ENCODE measurements at places on chromosomes 11 and 22.

GRCh38 chr11:27471589-27472397 is 797 bp downstream of the LGR4 start:
- DNase-seq, result peak; percentile 46

GRCh38 chr11:3957437-3957836 is 102.0 kb downstream of the STIM1 start:
- no peak for DNase-seq

- peak; percentile 63 for DNase-seq
Observed at GRCh38 chr11:11732116-11732515, 109.7 kb upstream of the USP47 start.

DNA sequence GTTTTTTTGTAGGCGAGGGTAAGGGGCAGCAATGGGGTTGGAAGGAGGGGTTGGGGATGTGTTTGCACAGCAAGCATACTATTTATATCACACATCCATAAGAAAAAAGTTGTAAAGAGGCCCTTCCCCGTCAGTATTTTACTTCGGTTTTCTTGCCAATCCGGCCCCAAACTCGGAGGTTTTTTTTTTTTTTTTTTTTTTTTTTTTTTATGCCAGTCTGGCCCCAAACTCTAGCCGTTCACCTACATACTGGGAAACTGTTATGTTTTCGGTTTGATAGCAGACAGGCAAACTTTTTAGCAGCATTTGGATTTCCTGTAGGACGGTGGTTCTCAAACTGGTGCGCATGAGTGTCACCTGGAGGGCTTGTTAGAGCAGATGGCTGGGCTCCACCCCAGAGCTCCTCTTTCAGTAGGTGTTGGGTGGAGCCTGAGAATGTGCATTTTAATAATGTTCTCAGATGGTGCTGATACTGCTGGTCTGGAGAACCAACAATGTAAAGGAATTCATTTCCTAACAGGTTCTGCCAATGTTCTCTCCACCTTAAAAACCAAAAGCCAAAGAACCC is 76.5 kb upstream of the ZBED5 start:
- no peak for DNase-seq

GRCh38 chr11:35491231-35491871 is 34.1 kb downstream of the PAMR1 start:
- peak; percentile 91 for DNase-seq

- no peak for DNase-seq
Observed at GRCh38 chr11:1211838-1212237, 11.0 kb upstream of the MUC5B start.

GRCh38 chr22:45535290-45535689 is 32.6 kb downstream of the FBLN1 start:
- no peak for DNase-seq

DNA sequence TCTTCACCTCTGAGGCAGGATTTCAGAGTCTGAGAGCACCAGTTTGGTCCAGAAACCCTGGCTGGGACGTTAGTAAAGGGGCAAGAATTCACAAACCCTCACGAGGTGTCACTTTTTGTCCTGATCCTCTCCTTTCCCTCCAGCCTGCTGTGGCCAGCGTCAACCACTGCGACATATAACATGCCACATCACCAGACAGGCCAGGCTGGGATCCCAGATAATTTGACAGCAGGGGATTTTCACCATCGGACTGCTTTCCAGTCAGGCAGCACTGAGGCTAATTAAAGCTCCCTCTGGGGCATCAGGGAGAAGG is 36.8 kb upstream of the RBFOX2 start:
- DNase-seq, result no peak

- DNase-seq, result no peak
Observed at GRCh38 chr11:110921742-110922521, 209.7 kb upstream of the ARHGAP20 start.

DNA sequence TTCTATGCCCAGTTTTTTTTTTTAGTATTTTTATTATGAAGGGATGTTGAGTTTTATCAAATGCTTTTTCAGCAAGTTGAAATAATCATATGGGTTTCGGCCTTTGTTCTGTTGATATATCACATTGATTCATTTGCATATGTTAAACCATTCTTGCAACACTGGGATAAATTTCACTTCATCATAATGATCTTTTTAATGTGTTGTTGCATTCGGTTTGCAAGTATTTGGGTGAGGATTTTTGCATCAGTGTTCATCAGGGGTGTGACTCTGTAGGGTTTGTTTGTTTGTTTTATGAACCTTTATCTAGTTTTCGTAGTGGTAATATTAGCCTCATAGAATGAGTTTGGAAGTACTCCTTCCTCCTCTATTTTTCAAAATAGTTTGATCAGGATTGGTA is 103.5 kb downstream of the TTC28 start:
- no peak for DNase-seq

DNA sequence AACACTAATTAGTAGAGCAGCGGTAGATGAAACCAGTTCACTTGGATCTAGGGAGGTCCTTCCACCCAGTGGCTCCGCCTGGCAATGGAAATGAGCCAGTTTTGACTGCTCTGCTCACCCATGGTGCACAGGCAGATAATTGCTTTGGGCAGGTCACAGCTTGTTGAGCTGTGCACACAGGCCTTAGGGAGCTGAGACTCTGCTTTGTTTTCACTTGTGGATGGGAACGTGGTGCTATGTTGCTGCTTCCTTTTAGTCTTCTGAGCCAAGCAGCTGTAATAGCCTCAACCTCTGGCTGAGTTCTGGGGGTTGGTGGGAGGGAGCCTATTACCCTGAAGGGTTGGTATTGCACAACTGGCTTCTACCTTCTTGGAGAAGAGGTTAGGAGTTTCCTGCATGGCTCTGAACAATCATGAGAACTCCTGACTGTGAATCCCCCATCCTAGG is 262.3 kb upstream of the MTNR1B start:
- DNase-seq, result no peak

DNA sequence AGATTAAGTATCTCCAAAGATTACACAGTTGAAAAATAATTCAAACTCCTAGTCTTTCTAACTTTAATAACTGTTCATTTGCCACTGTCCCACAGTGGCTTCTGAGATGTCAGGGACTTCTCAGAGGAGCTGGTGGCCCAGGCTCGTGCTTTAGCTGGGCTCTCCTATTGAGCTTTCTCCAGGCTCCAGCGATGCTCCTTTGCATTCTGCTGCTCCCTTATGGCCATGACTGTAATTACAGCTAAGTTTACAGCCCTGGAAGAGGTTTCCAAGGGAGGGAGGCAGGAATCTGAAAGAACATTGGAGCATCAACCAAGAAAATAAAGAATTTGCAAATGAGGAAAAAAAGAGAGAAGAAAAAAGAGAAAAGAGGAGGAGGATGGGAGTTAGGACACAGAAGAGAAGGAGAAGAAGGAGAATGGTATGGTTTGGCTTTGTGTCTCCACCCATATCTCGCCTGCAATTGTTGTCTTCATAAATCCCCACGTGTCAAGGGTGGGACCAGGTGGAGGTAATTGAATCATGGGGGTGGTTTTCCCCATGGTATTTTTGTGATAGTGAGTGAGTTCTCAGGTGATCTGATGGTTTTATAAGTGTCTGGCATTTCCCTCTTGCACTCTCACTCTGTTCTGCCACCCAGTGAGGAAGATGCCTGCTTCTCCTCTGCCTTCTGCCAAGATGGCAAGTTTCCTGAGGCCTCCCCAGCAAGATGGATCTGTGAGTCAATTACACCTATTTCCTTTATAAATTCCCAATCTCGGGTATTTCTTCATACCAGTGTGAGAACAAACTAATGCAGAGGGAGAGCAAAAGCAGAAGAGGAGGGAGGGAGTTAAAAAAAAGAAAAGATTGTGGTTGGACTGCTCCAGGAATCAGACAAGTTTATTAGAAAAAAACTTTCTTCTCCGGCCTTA is 857.0 kb downstream of the KCNA4 start:
- peak; percentile 81 for DNase-seq

DNA sequence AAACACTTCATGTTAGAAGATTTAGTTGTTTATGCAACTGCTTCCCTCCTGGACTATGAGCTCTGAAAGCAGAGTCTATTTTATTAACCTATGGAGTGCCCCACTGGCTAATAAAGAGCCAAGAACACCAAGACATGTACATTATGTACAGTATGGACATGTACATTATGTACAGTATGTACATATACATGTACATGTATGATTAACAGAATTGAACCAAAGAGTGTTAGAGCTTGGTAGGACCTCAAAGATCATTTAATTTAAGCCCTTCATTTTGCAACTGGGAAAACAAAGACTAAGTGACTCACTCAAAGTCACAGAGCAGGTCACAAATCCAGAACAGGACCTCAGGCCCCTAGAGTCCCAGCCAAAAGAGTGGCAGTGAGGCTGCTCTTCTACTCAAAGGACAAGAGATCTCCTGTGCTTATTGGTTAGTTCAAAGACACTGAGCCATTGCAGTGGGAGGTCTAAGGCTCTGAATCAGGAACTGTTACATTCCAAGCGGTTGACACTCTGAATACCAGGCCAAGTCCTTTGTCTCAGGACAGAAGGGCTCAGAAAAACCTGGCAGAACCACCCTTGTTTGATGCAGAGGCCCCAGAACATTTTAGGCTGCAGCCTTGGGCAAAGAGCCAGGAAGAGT is 103.8 kb downstream of the FAM168A start:
- DNase-seq, result peak; percentile 98

DNA sequence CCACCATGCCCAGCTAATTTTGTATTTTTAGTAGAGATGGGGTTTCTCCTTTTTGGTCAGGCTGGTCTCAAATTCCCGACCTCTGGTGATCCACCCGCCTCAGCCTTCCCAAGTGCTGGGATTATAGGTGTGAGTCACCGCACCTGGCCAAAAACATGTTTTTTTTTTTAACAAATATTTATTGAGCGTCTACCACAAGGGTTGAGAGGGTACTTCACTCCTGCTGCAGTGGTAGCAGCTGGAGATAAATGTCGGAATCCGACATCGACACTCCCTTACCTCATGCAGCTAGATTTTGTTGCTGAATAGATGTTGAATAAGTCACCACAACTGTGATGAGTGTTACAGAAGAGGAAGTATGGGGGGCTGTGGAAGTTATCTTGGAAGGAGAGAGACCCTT is 971 bp downstream of the DNAJB13 start:
- peak; percentile 57 for DNase-seq

Data from M059J (cell line).